ENCODE measurements at places on chromosomes 12 and 14.

GRCh38 chr12:127286281-127286680 is 980.7 kb upstream of the TMEM132C start:
- no peak overlapping the region for H3K4me3 ChIP-seq
- H3K4me1 ChIP-seq, result no peaks in the 10 kb centered on the region
- H3K27me3 ChIP-seq, result no peaks in the 10 kb centered on the region
- H3K36me3 ChIP-seq, result no peaks in the 10 kb centered on the region

DNA sequence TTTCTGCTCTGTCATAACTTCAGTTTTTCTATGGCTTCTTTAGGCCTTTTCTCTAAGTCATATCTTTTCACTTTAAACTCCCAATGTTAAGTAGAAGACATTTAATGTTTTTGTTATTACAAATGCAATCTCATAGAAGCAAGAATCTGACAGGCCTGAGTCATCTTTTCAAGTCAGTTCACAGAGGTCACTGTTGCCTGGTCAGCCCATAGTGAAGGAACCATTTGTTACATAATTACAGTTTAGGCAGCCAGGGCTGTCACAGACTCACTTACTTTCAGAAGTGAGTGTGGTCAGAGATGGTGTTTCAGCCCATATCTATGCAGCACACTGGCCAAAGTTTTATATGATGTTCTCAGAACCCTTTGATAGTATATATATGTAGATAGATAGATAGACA is 46.5 kb downstream of the CCER1 start:
- no peaks in the 10 kb centered on the region for H3K4me1 ChIP-seq
- no peak overlapping the region for H3K4me3 ChIP-seq
- no peak for DNase-seq
- H3K27me3 ChIP-seq, result no peaks in the 10 kb centered on the region
- H3K27ac ChIP-seq, result no peak overlapping the region

DNA sequence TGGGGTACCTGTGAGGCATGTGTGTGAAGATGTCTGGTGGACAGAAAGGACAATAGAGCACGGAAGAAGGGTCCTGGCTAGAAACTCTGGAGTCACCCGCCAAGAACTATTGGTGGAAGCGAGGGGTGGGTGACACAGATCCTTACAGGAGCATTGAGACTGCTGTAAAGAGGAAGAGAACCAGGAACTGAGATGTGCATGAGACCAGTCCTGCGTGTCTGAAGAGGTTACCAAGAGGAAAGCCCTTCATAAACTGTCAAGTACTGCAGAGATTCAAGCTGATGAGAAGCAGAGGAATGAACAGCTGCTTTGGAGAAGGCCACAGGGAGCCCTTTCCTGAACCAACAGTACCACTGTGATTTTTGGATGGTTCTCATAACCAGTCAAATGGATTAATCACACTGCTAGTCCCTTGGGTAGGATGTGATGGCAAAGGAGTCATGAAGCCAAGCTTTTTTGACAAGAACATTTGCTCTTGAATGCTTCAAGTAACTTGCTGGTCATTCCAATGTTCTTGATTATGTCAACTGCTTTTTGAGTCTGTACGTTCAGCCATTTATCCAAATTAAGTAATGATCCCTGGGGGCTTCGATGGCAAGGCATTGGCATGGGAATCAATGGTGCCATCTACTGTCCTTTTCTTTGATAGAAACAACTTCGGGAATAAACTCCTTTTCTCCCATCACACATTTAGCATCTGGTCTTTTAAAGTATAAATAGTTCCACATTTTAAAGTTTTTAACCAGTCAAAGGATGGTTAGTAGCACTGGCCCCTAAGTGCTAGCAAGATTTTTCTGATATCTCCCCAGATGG is 42.9 kb downstream of the GPR135 start:
- H3K4me1 ChIP-seq, result peaks cover 20% of the 10 kb centered on the region
- H3K36me3 ChIP-seq, result no peaks in the 10 kb centered on the region
- H3K27ac ChIP-seq, result no peak overlapping the region
- no peaks in the 10 kb centered on the region for H3K27me3 ChIP-seq
- no peak overlapping the region for H3K4me3 ChIP-seq

- H3K4me3 ChIP-seq, result no peak overlapping the region
- H3K4me1 ChIP-seq, result peaks cover 31% of the 10 kb centered on the region
- no peaks in the 10 kb centered on the region for H3K27me3 ChIP-seq
- H3K36me3 ChIP-seq, result no peaks in the 10 kb centered on the region
- no peak for DNase-seq
- H3K27ac ChIP-seq, result peak overlapping the region; percentile 33
Observed at GRCh38 chr14:61537563-61538463, 157.5 kb upstream of the HIF1A start.
